ENCODE measurements at places on chromosomes 12 and 14.

- DNase-seq: no peak
Measured at GRCh38 chr14:103227094-103227768, 104.0 kb downstream of the TNFAIP2 start.

DNA sequence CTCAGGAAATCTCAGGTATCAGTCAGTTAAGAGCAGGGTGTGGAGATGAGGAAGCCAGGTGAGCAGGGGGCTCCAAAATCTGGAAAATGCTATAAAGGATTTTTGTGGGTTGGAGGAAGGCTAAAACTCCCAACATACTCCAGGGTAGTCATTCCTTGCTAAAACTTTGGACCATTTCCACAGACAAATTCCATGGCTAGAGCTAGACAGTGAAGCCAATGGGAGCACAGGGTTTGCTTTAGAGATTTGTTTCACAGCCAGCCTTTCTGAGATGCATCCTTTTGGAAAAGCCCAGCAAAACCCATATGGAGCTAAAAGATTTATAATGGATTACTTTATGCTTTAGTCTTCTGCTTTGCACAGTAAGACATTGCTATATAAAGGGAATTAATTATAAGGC lies 146.5 kb downstream of the SAMD4A start:
- DNase-seq: peak; percentile 75

GRCh38 chr12:4114986-4115385 lies 158.6 kb upstream of the CCND2 start:
- DNase-seq: no peak

GRCh38 chr14:69713209-69713781 lies 53.6 kb upstream of the SRSF5 start:
- DNase-seq: no peak

DNA sequence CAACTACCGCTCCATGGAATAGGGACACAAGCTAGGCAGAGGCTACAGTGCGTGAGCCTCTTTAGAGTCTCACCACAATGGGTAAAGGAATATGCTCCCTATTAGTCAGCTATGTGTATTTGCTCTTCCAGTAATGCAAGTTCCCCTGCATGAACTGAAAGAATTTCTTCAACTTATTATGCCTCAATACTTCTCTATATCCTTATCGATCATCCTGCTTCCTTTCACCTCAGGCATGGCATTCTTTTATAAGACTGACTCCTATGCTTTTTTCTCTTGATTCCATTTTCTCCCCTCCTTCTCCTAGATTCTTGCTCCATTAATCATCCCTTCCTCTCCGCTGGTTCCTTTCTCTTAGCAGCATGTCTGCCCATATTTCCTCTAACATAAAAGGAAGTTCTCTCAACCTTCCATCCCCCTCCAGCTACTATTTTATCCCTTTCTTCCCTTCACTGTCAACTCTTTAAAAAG lies 94.5 kb upstream of the CPM start:
- DNase-seq: peak; percentile 70

DNA sequence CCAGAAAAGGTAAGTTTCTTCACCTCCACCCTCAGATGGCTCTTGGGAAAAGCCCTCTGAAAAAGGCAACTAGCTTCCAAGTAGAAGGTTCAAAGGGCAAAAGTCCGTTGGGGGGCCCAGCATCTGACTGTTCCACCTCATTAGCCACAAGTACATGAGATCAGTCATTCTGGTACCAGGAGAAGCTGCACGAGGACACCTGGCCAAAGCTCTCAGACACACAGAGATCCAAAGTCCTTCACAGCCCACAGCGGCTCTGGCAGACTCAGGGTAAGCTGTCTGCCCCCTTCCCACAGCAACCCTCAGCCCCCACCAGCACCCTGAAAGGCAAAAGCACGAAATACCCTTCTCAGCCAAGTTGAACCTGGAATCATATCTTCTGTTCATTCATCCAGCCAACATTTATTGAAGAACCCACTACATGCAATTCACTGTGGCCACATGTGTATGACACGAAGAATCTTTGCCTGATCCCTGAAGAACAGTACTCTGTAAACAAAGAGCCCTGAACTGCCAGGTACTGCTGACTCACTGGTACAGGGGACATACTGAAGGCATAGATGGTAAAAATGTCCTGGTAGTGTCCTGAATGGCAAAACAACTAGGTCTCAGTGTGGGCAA lies 19.0 kb downstream of the SLC7A7 start:
- no peak for DNase-seq

- DNase-seq: no peak
Measured at GRCh38 chr12:130537051-130537450, 179.0 kb downstream of the RIMBP2 start.

- no peak for DNase-seq
Measured at GRCh38 chr12:24280056-24280842, 330.8 kb upstream of the SOX5 start.

DNA sequence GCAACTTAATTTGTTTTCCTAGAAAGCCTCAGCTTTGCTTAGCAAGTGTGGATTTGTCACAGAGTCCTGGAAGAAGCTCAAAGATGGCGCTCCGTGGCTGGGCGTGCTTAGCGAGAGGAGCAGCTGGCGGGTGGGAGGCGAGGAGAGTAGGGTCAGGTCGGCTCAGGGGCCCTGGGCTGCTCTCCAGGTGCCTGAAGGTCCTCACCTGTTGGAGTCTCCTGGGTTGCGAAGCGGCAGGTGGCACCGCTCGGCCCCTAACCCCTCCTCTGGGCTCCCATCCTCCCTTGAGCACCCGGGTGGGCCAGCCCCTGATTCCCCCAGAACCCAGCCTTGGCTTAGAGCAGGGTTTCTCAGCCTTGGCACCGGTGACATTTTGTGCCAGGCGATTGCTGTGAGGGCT lies 25.1 kb downstream of the LRTM2 start:
- DNase-seq: no peak

DNA sequence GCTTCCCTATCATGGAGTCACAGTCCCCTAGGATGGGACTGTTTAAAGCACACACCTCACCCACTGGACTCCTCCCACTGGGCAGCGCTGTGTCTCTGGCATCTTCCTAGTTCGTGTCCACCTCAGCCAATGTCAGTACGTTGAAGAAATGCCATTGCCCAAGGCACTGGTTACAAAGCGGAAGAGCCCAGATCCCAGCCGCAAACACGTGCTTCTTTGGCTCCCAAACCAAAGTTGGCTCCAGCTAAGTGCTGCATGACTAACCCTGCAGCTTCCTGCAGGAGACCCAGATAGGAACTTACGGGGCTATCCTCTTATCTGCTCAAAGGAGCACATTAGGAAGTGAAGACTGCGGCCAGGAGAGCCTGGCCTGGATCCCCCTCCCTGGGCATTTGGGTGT lies 9.3 kb downstream of the SYNE3 start:
- peak; percentile 65 for DNase-seq

DNA sequence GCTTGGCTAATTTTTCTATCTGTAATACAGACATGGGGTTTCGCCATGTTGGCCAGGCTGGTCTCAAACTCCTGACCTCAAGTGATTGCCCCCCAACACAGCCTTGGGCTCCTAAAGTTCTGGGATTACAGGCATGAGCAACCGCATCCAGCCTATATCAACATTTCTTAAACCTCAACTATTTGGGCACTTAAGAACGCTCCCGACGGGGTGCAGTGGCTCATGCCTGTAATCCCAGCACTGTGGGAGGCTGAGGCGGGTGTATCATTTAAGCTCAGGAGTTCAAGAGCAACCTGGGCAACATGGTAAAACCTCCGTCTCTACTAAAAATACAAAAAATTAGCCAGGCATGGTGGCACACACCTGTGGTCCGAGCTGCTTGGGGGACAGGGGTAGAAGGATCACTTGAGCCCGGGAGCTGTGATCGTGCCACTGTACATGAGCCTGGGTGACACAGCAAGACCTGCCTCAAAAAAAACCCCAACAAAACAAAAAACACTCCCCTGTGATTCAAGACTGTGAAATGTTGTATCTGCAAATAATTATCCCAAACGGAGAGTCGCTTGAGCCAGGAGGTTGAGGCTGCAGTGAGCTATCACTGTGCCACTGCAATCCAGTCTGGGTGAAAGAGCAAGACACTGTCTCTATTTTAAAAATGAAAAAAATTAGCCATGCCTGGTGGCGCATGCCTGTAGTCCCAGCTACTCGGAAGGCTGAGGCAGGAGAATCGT lies 21.5 kb downstream of the PPTC7 start:
- DNase-seq: peak; percentile 67

GRCh38 chr12:81888961-81889360 lies 129.8 kb upstream of the PPFIA2 start:
- DNase-seq: no peak

- DNase-seq: no peak
Measured at GRCh38 chr14:105316968-105317510, 2.5 kb downstream of the PACS2 start.

- DNase-seq: peak; percentile 98
Measured at GRCh38 chr14:99035712-99036610, 236.0 kb downstream of the BCL11B start.

GRCh38 chr14:88682495-88683114 lies 110.1 kb downstream of the EML5 start:
- no peak for DNase-seq

DNA sequence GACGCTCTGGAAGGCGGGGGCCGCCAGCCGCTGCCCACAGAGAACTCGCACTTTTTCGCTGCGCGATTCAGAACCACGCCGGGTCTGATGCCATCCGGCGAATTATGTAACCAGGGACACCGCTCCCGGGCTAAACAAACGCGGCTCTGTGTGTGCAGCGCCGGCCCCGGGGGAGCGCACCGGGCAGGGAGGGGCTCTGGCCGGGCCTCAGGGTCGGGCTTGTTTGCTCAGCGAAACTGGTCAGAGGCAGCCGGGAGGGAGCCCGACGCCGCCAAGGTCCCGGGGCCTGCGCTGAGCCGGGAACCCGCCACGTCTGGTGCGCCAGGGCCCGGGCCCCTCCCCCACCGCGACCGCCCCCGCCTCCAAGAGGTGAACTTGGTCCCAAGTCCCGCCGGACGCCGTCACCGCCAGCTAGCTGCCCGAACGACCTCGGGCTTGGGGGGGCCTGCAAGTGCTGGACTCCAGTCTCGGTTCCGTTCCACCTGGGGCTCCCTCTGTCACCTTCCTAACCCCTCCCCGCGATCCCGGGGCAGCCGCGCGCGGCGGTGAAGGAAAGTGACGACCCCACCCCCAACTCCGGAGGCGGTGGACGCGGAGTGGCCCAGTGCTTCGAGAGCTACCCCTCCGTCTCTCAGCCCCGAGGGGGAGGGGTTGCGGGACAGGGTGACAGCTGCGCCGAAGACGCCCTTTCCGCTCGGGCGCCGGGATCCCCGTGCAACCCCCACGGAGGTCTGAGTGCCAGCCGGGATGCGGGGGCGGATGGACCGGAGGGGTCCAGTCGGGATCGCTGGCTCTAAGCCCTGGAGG lies 848 bp downstream of the CTDSP2 start:
- DNase-seq: peak; percentile 62

DNA sequence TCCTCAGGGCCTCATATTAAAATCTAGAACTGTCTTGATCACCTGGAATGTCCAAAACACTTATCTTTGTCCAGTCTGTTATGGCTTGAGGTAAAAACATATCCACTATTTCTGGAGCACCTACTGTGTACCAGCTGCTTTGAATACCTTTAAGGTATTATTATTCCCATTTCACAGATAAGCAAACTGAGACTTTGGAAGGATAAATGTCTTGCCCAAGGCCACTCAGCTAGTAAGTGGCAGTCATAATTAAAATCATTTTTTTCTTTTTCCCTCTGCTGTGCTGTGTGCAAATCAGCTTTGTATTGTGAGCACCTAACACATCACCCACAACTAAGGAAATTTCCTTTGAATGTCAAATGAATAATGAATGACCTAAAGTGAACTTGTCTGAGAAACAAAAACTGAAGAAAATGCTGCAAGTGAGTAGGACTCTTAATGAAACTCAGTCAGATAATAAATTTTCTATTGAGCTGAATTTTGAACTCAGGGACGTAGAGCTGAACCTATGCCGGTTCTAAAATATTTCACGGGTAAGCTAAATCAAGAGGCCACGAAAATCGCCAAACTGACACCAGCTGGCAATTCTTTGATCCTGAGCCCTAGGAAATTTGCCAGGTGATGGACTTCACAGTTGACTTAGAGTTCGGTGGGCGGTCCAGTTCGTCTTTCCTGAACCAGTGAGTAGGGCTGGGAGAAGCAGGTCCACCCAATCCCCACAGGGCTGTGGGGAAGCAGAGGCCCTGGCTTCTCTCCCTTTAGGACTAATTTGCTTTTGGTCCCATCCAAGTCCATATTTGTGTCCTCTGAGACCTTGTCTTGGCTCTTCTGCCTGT lies 159.7 kb upstream of the PWP1 start:
- no peak for DNase-seq

DNA sequence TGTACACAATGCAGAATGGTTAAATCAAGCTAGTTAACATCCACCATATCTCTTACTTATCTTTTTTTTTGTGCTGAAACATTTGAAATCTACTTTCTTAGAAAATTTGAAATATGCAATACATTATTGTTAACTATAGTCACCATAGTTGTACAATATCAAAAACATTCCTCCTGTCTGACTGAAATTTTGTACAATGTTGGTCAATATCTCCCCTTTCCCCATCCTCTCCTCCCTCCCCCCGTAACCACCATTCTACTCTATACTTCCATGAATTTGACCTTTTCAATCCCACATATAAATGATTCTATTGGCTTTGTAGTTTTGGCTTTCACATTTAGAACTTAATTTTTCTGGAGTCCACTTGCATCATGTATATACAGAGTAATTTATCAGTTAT lies 63.5 kb upstream of the DCD start:
- DNase-seq: no peak

- DNase-seq: no peak
Measured at GRCh38 chr14:68336165-68336564, 456.7 kb downstream of the ZFP36L1 start.

- no peak for DNase-seq
Measured at GRCh38 chr14:56608689-56609088, 29.1 kb downstream of the TMEM260 start.

DNA sequence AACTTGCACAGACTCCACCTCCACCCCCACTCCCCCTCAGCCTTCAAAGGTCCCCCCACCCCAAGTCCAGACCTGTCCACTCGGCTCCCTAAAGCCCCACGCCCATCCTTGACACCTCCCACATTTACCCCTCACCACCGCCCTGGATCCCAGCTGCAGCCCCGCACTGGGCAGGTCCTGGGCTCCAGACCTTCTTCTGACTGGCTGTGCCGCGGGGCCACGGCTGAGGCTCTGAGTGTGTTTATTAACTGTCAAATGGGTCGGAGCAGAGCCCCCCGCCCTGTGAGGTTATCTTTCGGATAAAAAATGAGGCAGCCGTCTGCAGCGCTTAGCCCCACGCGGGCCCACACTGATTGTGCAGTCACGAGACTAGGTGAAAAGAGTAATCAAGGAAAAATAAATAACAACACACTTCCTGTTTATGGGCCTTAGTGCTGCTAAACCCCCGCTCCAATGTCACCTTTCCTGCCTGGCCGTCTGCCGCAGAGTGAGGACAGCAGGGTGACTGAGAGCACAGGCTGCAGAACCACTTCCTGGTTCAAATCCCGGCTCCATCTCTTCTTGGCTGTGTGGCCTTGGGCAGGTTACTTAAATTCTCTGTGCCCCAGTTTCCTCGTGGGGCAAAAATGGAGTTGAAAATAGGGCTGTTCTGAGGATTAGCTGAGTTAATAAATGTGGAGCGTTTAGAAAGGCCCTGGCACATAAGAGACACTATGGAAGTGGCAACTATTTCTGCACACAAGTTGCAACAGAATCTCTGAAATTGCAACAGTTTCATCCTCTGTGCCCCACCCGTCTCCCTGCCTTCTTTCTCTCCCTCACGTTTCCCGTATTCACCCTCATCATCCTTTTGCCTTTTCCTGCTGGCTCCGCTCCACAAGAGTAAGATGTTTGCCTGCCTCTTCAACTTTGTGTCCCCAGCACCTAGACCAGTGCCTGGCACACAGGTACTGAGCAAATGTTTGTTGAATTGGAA lies 9.4 kb downstream of the SETD1B start:
- no peak for DNase-seq

GRCh38 chr14:67141146-67141900 lies 47.9 kb upstream of the GARIN2 start:
- no peak for DNase-seq

GRCh38 chr12:64090047-64090446 lies 132.0 kb downstream of the KICS2 start:
- DNase-seq: no peak
